ENCODE measurements at places on chromosomes 1 and 21. TPM values are rescaled to one million over a fixed set of nuclear protein-coding genes. Genes with fewer than 3 reads are reported as not detected.

KCNE2 gene
- total RNA-seq = 0.85 TPM

DNA sequence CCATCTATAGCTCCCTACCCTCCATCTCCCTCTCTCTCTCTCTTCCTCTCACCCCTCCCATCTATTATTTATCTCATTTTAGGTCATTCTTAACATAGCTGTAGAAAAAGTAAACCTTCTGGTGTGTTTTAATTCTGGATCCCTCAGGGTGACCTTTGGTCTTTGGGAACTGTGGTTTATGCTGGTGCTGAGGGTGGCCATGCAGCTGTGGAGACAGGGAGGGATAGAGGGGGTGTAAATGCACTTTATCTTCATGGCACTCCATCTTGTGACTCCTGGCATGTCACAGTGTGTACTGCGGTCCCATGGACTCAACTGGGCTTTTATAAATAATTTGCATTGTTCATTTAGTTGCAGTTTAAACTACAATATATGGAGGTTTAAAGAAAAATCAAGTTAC, 50.2 kb upstream of the RUNX1 start:
- no peak for DNase-seq

DNA sequence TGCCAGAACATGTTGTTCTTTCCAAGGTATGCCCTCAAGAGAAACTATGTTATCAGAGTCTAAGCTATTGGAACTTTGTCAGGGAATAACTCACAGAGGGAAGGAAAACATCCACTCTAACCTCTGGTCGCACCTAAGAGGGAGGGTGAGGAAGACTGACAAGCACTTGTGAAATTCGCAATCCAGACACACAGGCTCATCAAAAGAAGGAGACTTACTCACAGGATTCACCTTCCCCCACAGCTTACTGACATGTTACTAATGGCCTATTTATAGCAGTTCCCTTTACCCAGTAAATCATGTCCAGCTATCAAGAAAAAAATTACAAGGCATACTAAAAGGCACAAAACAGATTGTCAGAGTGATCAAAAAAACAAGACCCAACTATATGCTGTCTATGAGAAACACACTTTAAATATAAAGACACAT, 36.9 kb downstream of the WDR64 start:
- no peak for DNase-seq

DNA sequence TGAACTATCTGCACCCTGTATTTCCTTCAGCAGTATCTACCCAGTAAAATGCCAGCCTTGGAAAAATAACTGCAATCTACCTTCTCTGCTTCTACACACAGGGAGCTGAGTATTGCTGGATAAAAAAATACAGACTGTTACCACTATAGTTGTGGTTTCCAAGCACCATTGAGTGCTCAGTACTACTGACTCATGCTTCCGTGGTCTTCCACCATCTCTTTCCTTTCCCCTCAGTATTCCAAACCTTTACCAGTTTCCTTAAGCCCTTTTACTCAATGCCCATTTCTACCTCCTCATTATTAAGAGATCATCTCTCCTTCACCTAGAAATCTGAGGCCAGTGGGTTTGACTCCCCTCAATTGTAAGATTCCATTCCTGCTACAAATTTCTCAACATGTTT, 23.8 kb downstream of the GLMN start:
- DNase-seq = no peak

- DNase-seq = no peak
These were observed 1.1 kb downstream of the MGST3 start for GRCh38 chr1:165632152-165632469.

DNA sequence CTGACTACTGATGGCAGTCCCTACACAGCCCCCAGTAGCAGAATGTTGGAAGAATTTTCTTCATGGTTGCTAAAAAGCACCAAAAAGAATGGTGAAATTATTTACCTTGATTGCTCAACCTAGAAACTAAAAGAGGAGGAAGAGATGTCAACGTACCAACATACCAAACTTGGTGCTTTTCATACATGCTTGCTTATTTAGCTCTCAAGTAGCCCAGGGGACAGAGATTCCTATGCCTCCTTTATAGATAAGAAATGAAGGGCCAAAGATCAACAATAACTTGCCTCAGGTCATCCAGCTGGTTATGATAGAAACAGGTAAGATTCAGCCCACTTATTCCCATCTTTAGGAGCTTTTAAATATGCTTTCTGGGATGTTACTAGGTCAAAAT, 170.6 kb downstream of the PIGK start:
- no peak for DNase-seq

Data from uterus (tissue), 4 donors.